ENCODE measurements at places on chromosomes 1 and 21.

- DNase-seq, result no peak
Measured at GRCh38 chr1:82507011-82507410, 706.3 kb downstream of the ADGRL2 start.

- DNase-seq, result no peak
Measured at GRCh38 chr1:164688791-164689190, 129.8 kb downstream of the PBX1 start.

GRCh38 chr1:217067642-217068041 is 344.4 kb upstream of the ESRRG start:
- no peak for DNase-seq

DNA sequence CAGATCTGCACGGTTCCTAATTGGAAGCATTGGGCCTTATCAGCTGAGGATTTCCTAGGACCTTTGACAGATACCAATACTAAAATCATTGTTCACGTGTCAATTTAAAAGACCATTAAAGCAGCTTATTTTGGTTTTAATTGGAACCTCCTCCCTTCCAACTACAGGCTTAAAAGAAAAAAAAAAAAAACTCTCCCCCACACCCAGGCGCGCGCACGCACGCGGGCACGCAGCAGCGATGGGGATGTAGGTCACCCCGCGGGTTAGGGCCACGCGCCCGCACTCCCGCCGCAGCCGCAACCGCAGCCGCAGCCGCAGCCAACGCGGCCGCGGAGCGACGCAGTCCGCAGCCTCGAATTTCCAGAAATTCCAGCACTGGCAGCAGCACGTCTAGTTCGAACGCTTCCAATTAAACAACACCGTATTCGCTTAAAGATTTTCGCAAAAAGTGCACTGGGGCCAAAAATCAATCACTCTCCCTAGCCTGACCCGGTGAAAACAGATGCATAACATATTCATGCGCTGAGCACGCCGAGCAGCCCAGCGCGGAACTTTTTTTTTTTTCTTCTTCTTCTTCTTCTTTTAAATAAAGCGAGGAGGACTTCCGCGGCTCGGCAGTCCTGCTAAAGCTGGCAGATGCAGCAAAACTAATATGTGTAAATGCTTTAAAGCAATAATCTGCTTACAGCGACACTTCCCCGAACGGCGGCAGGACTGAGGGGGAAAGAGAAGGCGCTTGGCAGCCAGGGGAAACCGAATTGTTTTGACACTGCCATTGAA is 13.3 kb upstream of the BARHL2 start:
- DNase-seq, result no peak

GRCh38 chr1:248670003-248670402 is 14.7 kb upstream of the OR2T27 start:
- no peak for DNase-seq

DNA sequence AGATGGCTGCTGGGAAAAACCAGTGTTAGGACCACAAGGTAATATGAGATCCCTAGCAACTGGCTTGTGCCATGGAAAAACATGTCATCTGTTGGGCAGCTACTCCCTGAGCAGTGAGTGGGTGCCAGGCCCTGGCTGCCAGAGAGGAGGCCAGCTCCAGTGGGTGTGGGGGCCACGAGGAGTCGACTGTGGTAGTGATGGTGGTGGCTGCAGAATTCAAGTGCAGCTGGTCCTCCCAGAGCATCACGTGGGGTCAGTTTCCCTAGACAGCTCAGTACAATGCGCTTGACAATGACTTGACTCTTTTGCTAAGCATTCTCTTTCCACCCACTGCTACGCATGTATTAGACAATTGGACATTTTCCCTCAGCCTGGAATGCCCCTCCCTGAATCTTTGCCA is 14.5 kb upstream of the CDC42 start:
- DNase-seq, result no peak

DNA sequence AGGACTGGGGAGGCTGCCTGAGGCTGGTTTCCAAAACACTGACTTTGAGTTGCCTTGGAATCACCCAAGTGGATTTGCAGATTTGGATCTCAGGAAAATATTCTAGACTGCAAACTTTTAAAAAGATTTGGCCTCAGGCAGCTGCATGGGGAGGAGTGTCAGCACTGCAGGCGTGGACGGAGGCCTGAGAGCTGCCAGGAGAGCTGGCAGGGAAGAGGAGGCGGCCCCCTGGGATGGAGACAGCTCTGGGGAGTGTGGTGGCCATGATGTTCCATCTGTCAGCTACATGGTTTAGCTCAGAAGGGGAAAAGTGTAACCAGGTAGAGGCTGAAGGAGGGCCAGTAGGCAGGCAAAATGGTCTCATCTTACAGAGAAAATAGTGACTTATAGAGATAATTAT is 72.1 kb downstream of the VPS26C start:
- no peak for DNase-seq

DNA sequence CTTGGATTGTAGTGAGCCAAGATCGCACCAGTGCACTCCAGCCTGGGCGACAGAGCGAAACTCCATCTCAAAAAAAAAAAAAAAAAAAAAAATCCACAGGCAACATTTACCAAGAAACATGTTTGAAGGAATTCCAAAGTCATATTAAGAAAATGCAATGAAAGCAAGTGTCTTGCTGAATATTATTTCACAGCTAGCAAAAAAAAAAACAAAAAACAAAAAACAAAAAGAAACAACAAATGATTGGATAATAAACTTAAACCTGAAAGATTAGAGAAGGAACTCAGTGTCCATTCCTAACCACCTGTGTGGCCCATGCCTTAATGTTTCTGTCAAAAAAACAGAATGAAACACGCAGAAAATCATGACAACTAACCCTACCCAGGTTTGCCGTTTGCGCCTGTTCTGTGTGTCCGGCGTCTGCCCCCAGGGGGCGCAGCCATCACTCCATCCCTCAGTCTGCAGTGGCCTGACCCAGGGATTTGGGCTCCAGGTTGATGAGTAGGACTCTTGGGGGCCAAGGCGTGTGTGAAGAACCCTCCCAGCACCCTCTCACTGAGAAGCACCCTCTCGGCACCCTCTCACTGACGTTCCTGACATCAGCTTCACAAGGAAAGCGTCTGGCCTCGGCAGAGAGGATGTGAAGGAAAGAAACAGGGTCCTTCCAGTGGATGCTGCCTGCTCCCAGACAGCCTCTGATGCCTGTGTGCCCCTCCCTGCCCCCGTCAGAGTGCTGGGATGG is 19.2 kb upstream of the PTTG1IP start:
- DNase-seq, result peak; percentile 74

DNA sequence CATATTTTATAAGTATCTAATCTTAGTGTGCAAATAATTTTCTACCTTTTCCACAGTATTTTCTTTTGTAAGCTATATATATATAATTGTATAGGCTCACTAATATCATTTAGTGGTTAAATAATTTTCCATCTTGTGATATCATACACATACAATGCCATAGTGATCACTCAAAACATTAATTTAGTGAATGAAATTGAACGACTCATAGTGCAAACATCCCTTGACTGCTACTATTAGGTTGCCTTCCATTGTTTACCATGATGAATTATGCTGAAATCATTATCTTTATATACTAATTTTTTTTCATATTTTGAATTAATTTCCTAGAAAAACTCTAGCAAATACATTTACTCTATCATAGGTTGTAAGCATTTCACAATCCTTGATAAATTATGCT is 127.1 kb downstream of the PCNX2 start:
- no peak for DNase-seq

- no peak for DNase-seq
Measured at GRCh38 chr1:178538192-178538916, 25.4 kb downstream of the TEX35 start.

- no peak for DNase-seq
Measured at GRCh38 chr1:30656171-30656940, 67.0 kb downstream of the MATN1 start.

GRCh38 chr1:33031506-33031905 is 5.2 kb downstream of the AK2 start:
- DNase-seq, result no peak

DNA sequence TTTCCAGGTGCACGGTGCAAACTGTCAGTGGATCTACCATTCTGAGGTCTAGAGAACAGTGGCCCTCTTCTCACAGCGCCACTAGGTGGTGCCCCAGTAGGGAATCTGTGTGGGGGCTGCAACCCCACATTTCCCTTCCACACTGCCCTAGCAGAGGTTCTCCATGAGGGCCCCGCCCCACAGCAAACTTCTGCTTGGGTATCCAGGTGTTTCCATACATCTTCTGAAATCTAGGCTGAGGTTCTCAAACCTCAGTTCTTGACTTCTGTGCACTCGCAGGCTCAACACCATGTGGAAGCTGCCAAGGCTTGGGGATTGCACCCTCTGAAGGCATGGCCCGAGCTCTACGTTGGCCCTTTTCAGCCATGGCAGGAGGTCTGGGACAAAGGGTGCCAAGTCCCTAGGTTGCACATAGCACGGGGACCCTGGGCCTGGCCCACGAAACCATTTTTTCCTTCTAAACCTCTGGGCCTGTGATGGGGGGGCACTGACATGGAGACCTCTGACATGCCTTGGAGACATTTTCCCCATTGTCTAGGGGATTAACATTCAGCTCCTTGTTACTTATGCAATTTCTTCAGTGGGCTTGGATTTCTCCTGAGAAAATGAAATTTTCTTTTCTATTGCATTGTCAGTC is 10.0 kb downstream of the HS2ST1 start:
- no peak for DNase-seq

GRCh38 chr1:235821361-235821981 is 45.2 kb downstream of the LYST start:
- DNase-seq, result no peak

DNA sequence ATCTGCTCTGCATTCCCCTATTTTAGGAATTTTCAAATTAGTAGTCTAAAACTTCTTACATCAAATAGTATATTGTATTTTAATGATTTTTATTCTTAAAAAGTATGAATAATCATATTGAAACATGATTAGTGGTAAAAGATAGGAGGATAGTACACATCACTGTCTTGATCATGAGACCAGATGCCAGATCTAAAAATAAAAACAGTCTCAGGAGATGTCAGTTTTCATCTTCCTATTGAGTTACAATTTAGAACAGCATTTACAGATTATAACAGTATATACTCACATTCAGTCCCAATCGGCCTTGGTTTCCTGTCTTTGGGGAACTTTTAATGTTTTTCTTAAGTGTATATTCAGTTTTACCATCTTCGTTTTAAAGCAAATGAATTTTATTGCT is 95.9 kb downstream of the USP25 start:
- no peak for DNase-seq

DNA sequence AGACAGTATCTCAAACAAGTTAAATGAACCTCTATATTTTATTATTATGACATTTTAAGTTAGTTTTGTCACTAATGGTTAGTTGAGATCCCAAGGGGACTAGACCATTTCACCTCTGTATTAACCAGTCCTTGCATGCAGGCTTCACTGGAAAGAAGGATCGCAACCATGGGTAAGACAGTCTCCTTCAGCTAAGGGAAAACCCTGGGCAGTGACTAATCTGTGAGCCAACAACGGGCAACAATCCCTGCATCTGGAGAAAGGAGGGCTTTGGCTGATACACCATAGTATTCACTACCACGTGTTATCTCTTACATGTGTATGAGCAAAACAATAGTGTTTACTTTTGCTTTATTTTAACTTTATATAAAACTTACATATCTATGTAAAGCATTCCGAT is 708.8 kb upstream of the CHRM3 start:
- DNase-seq, result no peak

DNA sequence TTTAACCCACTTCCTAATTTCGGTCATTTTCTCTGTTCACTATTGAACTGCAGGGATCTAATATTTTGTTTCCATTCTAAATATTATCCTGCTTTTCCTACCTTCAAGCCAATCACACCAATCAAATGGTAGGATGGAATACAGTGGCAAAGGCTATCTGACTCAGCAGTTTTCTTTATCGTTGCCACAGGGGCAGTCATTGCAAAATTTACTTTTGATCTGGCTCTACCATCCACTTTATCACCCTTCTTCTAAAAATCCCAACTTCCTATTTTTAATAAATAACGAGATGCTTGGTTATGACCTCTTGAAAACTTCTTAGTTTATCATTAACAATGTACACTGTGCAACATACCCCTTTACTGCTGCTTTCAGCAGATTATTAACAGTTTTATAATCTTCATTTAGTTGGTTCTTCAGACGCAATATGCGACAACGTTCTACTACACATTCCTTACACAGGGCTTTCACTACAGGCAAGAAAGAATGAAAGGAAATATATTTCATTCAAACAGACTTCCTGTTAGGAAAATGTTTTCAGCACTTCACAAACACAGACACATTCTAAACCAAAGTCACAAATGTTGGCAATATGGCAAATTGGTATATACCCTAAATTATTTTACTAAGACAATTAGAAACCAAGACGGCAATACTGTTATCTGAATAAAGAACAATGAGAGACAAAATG is 52.3 kb upstream of the RAP1GAP start:
- DNase-seq, result no peak

GRCh38 chr1:62070384-62071011 is 124.2 kb upstream of the L1TD1 start:
- no peak for DNase-seq

DNA sequence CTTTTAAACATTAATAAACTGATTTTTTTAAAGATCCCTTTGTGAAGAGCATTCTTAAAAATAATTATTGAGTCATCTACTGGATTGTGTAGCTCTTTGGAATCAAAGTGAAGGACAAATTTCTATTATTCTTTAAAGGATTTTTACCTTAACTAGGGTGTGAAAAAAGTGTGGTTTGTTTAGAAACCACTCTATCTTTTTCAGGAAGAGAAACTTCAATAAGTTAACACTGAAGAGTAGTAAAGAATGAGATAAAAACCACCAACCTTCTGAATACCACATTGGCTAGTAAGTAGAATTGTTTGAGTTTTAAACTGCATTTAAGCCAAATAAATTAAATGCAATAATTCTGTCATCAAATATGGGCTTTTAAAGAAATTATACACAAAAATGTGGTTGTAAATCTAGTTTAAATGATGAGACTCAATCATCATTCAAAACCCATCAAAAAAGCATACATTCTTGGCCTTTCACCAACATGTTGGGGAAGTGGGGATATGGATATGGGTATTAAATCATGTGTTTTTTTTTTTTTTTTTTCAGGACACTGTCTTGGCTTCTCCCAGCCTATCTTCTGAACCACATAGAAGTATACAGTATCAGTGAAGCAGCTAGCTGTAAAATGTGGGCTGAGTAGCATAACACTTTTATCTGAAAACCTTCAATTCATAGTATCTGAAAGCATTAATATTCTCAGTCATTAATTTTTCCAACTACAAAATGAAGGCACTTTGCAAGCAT is 4.8 kb downstream of the S1PR1 start:
- DNase-seq, result no peak

GRCh38 chr21:18959817-18960216 is 556.2 kb upstream of the TMPRSS15 start:
- DNase-seq, result no peak

DNA sequence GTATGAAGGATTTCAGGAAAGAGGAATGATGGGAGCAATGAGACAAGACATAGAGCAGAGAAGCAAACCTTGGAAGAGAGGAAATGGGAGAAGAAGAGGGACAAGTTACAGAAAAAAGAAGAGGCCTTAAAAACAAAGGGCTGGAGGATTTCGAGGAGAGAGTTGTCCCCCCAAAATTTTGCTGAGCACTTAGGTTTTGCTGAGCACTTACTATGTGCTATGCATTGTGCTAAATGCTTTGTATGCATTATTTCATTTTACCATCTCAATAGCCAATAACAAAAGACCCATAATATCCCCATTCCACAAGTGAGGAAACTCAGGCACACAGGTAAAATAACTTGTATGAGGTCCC is 2.5 kb upstream of the TRIM63 start:
- DNase-seq, result no peak

GRCh38 chr1:77846966-77847365 is 41.5 kb upstream of the NEXN start:
- DNase-seq, result no peak

Data from stimulated activated CD4-positive, alpha-beta T cell treated with anti-CD3 and anti-CD28 coated beads, Interleukin-12 subunit alpha, Interleukin-12 subunit beta, amount 100 ng/mL, for 24 hours (primary cell).